ENCODE measurements at places on chromosomes 13 and 19.

DNA sequence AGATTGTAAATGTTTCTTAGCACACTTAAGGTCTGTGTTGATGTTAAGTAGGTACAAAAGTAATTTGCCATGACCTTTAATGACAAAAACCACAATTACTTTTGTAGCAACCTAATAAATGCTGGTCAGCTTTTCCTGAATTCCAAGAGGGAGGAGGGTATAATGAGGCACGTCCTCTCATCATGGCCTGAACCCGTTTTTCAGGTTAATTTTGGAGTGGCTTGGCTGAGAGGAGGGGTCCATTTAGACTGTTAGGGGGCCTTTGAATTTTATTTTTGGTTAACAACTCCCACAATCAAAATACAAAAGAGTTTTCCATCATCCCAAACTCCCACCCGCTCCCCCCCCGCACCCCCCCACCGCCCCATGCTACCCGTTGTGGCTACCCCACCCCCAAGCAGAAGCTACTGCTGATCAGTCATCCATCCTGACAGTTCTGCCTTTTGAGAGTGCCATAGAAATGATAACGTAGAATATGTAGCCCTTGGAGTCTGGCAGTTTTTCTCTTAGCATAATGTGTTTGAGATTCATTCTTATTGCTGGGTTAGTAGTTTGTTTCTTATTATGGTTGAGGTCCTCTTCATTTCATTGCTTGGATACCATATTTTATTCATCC lies 14.4 kb upstream of the PLEKHF1 start:
- DNase-seq, result no peak

DNA sequence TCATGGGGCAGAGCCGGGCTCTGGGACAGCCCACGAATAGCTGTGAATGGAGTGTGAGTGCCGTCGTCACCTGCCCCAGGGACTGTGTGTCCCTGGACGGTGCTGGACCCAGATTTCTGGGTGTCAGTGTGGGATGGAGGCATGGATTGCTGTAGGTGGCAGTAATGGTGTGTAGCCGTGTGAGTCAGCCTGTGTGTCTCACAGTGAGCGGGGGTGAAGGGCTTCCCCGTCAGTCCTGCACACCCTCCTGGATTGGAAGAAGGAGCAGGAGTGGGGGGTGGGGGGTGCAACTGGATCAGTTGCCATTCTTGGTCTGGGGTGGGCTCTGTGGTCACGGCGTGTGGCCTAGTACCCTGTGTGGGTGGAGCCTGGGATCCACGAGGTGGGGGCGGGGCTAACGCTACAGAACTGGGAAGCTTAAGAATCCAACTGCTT lies 6.5 kb upstream of the LTBP4 start:
- no peak for DNase-seq

GRCh38 chr13:73822668-73823592 lies 311.3 kb downstream of the KLF12 start:
- DNase-seq, result no peak

GRCh38 chr13:29893438-29893837 lies 43.0 kb upstream of the UBL3 start:
- DNase-seq, result no peak

DNA sequence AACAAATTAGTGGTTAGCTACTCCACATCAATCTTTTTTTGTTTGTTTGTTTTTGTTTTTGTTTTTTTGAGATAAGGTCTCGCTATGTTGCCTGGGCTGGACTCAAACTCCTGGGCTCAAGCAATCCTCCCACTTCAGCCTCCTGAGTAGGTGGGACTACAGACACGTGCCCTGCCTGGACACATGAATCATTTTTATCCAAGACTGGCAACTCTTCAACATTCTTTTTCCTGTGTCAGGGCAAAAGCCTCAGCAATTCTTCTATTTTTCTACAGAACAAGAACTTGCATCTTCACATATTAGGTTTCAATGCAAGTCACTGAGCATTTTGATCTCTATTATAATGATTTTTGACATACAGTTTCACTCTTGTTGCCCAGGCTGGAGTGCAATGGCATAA lies 76.8 kb upstream of the LRCH1 start:
- DNase-seq, result no peak
